Stimulated activated CD8-positive, alpha-beta memory T cell treated with anti-CD3 and anti-CD28 coated beads, Interleukin-15, amount 100 ng/mL, for 4 hours (primary cell): ENCODE measurements at places on chromosomes 11 and 22.

DNA sequence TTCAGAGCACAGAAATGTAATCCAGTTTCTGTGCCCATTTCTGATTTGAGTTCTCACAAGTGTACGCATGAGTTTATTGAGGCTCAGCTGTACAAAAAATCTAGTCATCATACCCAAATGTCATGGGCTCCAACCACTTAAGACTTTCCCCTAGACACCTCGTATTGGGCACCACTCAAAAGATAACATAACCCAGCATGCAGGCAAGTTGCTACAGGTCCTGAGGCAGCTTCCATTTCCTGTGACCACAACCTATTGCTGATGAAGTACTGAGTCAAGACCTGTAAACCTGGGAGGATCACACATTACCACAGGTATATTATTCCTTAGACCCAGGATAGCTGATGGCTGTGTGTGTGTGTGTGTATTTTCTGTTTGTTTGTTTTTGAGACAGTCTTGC is 95.2 kb downstream of the MRTFA start:
- DNase-seq: no peak

DNA sequence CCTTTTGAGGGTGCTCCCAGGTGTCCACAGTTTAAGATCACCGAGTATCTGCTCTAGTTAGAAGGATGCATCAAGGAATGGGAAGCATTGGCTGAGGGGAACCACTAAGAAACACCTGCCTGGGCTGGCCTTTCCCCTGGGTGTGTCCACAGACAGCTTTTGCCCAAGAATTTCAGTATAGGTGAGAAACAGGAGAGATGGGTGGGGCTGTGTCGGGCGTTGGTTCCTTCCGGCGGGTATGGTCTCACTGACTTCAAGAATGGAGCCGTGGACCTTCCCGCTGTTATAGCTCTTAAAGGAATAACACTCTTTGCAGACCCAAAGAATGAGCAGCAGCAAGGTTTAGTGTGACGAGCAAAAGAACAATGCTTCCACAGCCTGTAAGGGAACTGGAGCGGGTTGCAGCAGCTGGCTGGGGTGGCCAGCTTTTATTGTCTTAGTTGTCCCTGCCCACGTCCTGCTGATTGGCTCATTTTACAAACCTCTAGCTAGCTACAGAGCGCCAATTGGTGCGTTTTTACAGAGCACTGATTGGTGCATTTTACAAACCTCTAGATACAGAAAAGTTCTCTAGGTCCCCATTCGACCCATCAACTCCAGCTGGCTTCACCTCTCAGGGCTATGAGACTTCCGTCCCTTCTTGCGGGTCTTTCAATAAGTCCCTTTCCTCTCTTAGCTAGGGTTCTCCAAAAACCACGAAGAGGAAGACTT is 2.4 kb downstream of the FADS1 start:
- DNase-seq: no peak

DNA sequence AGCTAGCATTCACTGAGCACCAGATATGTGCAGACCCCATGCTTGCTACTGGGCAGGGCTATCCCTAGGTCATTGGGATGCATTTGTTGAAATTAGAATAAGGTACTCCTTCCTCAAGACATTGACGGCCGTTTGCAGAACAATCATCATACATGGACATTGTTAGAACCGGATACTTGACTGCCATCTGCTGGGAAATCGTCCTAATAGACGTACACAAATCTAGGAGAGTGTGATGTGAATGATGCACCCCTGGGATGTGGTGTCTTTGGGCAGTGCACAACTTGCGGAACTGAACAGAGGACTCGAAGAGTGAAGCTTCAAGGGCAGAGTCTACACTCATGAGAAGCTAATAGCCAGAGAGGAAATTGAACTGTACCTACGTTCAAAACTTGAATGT is 35.9 kb downstream of the MYO18B start:
- DNase-seq: no peak

- no peak for DNase-seq
Measured at GRCh38 chr22:20395907-20396287, 1.9 kb downstream of the ZNF74 start.

GRCh38 chr11:105229257-105229656 is 89.7 kb upstream of the CARD18 start:
- DNase-seq: no peak

- DNase-seq: no peak
Measured at GRCh38 chr11:69653406-69653960, 12.5 kb downstream of the CCND1 start.

DNA sequence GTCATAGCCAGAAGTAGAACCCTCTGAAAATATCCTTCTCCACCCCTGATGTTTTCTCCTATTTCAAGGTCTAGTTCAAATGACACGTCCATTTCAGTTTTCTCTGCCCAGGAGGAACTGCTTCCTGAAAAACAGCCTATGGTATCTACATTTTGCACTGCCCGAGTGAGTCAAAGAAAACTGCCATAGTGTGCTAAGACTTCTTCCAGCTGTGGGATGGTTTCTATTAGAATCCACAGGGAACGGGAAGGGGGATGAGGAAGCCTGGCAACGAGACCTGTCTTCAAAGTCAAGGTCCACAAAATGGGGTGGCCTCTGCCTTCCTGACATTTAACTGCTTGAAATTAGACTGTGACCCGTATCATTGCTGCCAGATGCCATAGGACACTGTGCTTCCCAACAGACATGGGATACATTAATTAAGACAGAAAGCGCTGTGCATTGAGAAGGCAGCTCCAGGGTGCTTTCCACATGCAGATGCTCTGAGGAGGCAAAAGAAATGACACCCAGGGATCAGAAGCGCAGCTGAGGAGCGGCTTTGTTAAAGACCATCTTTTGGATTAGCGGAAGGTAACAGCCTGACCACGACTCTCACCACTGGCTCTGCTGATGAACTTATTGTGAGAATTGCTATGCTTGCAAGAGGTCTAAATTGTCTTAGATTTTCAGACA is 39.4 kb upstream of the NUP50 start:
- no peak for DNase-seq

DNA sequence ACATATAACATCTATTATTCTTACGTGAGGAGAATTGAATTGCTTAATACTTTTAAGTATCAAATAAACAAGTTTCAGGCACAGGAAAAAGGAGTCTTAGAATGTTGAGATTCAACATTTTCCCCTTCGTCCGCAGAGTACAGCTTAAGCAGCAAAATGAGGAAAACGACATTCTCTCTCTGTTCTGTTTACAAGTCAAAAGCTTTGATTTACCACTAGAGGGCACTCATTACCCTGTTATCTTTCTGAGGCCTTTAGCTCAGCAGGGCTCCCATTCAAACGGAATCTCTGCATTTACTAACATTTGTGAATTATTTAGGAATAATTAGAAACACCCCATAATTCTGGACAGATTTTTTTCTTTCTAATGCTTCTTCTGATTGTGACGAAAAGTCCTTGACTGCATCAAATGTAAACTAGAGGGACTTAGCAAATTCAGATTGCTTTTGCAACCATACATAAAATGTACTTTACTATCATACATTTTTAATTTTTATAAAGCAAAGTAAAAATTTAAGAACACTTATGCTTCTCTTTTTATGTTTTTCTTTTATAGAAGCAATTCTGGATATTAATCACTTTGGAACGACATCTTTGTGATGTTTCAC is 75.0 kb downstream of the JRKL start:
- DNase-seq: no peak

DNA sequence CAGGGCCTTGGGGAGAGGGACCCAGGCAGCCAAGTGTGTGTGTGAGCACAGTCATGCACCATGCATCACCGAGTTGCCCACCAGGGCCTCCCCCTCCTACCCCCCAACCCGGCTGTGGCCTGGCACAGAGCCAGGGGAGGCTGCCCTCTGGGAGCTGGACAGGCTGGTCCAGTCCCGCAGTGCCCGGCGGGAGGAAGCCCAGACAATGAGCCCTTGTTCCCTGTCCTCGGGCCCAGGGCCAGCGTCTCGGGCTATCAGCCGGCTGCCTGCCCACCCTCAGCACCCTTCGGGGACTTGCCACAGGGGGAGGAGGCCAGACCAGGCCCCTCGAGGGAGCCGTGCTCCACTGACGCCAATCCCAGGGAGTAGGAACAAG is 4.5 kb downstream of the LRRC75B start:
- DNase-seq: no peak

- DNase-seq: no peak
Measured at GRCh38 chr11:96188243-96189006, 154.6 kb downstream of the MAML2 start.

DNA sequence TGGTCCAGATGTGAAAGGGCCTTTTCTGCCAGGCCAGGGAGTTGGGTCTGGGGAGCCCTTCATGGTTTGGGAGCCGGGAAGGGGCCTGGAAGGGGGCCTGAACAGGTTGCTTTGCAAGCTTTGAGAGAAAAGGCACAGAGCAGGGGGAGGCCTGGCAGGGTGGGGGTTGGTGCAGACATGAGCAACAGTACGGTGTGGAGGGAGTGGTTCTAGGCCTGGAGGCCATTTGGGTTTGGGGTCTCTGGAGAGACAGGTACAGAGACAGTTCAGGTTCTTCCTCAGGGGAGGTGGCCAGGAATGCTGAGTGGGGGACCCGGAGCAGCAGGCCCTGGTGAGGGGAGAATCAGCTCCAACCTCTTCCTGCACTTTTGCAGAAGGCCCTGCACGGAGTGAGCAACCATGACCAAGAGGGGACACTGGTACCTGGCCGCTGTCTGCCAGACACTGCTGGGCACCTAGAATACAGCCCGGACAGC is 1.4 kb downstream of the KDELR3 start:
- no peak for DNase-seq

- no peak for DNase-seq
Measured at GRCh38 chr11:122179961-122180834, 64.2 kb upstream of the BLID start.

- DNase-seq: no peak
Measured at GRCh38 chr11:68581439-68581838, 102.9 kb upstream of the GAL start.

GRCh38 chr11:74462631-74463030 is 4.7 kb downstream of the KCNE3 start:
- no peak for DNase-seq

DNA sequence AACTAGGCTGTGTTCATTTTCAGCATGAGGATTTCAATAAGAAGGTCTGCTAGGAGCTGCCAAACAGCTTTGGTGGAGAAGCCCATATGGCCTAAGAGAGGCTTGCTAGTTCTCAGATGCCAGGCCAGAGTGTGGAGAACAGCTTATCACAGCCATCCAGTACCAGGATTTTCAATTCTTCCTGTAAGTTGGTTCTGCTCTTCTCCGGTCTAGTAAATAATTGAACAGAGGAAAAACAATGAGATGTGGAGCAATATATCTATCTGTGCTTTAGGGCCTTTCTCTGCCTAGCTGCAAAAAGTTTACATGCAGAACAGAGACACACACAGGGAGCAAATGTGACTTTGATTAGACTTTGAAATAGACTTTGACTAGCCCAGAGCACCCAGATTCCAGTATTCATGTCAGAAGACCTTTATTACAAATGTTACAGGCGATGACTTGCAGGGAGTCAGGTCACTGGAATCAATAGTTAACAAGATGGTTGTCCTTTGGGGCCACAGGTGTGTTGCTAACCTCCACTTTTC is 19.8 kb upstream of the PPP2R1B start:
- no peak for DNase-seq

DNA sequence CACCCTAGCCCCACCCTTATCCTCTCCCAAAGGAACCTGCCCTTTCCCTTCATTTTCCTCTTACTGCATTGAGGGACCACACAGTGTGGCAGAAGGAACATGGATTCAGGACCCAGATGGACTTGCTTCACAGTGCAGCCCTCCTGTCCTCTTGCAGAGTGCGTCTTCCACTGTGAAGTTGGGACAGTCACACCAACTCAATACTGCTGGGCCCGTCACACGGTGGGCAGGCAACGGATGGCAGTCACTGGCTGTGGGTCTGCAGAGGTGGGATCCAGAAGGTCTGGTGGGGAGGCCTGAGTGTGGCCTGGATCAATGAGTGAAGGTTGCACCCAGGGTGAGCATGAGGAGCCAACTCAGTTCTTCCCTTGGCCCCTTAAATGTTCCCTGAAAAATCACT is 129.9 kb upstream of the B3GAT1 start:
- no peak for DNase-seq

- DNase-seq: no peak
Measured at GRCh38 chr11:65609229-65609628, 4.8 kb downstream of the MAP3K11 start.

- DNase-seq: no peak
Measured at GRCh38 chr22:50461979-50462540, 12.8 kb downstream of the SBF1 start.

GRCh38 chr11:13321431-13321830 is 43.8 kb downstream of the BMAL1 start:
- no peak for DNase-seq

- DNase-seq: no peak
Measured at GRCh38 chr11:111049131-111049530, 196.4 kb upstream of the POU2AF2 start.

DNA sequence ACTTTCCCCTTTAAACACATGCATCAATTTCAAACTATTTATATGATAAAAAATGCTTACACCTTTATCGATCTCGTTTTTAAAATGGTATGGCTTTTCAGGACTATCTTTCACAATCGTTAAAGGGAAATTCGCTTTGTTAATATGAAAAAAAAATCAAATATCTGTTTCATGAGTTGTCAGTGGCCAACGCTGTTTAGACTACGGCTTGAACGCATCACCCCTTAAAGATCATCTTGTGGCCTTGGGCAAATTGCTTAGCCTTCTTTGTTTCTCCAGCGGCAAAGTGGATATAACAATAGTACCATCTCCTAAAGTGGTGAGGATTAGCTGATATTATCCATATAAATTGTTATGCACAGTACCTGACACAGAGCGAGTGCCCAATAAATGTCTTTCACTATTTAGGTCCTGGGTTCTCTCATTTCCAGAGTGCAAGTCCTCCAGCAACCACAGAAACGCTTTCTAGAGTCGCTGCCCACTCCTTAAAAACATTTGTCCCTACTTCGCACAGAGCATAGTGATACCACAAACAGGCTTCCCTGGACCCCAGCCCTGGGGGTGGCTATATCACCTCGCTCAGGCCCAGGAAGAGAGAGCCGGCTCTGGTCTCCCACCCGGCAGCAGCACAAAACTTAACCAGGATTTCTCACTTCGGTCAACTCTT is 904 bp downstream of the SLC35F2 start:
- DNase-seq: no peak
